Memory B cell (primary cell): ENCODE measurements at places on chromosomes 12 and 14.

- H3K27me3 ChIP-seq: peaks cover 4% of the 10 kb centered on the region
- peaks cover 4% of the 10 kb centered on the region for H3K4me1 ChIP-seq
- no peak overlapping the region for H3K4me3 ChIP-seq
- no peak for DNase-seq
- H3K36me3 ChIP-seq: no peaks in the 10 kb centered on the region
- H3K27ac ChIP-seq: no peak overlapping the region
These were observed 67.0 kb upstream of the ARHGAP5 start for GRCh38 chr14:32009976-32010581.

GRCh38 chr12:95687937-95688336, 102.6 kb downstream of the NTN4 start:
- no peak overlapping the region for H3K27ac ChIP-seq
- H3K36me3 ChIP-seq: no peaks in the 10 kb centered on the region
- H3K27me3 ChIP-seq: peaks cover 10% of the 10 kb centered on the region
- DNase-seq: no peak
- H3K4me1 ChIP-seq: no peaks in the 10 kb centered on the region

DNA sequence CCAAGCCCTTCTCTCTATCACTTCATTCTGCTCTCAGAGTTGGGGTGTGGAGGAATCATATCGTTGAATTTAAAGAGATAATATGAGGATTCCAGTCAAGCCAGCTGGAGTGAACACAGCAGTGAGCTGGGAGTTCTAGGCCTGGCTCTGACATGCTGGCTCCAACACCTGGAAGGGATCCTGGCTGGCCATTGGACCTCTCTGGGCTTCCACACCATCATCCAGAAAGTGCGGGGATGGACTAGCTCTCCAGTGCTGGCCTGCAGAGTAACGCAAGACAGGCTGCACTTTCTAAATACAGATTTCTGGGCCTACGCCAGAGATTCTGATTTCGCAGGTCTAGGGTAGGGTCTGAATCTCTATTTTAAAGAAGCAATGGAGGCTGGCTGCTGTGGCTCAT, 34.8 kb upstream of the HDAC7 start:
- H3K4me3 ChIP-seq: no peak overlapping the region
- H3K27me3 ChIP-seq: peaks cover 3% of the 10 kb centered on the region
- H3K4me1 ChIP-seq: peaks cover 2% of the 10 kb centered on the region
- no peak for DNase-seq
- no peak overlapping the region for H3K27ac ChIP-seq

- no peaks in the 10 kb centered on the region for H3K36me3 ChIP-seq
- H3K27me3 ChIP-seq: peaks cover 6% of the 10 kb centered on the region
- no peak overlapping the region for H3K27ac ChIP-seq
- DNase-seq: no peak
- no peak overlapping the region for H3K4me3 ChIP-seq
These were observed 27.6 kb upstream of the FGF23 start for GRCh38 chr12:4407136-4407535.

DNA sequence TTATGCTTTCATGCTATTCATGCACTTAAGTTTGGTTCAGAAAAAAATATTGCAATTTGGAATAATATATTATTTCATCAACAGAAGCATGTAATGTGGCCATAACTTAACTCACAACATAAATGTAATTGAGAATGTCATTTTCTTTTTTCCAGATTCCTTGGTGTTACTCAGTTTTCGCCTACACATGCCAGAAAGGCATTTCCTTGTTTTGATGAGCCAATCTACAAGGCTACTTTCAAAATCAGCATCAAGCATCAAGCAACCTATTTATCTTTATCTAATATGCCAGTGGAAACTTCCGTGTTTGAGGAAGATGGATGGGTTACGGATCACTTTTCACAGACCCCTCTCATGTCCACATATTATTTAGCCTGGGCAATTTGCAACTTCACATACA, 14.4 kb downstream of the TRHDE start:
- H3K27ac ChIP-seq: no peak overlapping the region
- no peak overlapping the region for H3K4me3 ChIP-seq
- DNase-seq: no peak
- no peaks in the 10 kb centered on the region for H3K27me3 ChIP-seq

DNA sequence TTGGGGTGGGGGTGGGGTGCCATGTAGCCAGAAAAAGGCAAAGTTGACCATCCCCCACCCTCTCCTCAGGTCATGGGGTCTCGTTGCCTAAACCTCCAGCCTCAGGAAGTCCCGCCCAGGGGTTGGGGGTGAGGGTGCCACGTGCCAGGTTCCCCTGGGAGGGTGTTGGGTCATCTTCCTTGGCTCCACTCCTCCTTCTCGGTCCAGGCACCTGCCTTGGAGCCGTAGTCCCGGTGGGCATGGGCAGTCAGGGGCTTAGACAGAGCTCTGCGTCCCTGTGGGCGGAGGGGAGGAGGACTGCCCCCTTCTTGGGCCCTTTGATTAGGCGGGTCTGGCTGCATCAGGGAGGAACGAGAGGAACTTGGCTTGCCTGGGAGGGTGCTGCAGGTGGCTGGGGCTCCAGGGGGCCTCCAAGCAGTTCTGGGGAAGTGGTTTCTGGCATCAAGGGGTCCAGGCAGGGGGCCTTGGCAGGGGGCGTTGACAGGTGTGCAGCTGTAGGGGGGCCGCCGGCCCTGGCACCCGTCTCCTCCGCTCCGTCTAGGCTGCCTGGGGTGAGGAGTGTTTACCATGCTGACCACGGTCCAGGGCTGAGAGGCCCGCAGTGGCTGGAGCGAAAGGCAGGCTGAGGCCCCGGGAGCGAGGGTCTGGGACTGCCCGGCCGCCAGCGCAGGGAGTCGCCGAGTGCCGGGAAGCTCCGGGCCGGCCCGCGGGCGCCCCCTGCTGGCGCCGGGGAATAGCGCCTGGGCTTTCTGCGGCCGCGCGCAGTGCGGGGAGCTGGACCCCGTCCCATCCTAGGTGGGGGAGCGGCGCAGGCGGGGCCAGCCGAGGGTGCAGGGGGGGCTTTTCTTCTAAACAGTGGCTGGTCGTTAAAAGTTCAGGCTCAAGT, 7.9 kb downstream of the SETD1B start:
- peaks cover 25% of the 10 kb centered on the region for H3K36me3 ChIP-seq
- peak overlapping the region; percentile 80 for H3K27ac ChIP-seq
- peak; percentile 79 for DNase-seq

DNA sequence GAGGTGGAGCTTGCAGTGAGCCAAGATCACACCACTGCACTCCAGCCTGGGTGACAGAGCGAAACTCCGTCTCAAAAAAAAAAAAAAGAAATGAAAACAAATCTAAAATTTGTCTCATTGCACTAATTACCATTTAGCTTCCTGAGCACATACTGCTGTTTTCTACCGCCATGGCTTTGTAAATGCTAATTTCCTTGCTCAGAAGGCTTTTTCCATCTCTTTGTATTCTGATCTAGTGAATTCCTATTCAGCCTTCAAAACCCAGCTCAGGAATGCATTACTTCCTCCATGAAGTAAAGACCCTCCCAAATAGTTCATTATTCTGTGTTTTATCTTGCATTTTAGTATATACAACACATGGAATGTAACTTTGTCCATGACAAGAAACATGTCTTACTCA, 33.6 kb downstream of the CEP83 start:
- no peak for DNase-seq
- H3K36me3 ChIP-seq: peaks cover 33% of the 10 kb centered on the region
- H3K4me3 ChIP-seq: no peak overlapping the region
- H3K27me3 ChIP-seq: no peaks in the 10 kb centered on the region

- no peaks in the 10 kb centered on the region for H3K27me3 ChIP-seq
- DNase-seq: no peak
- no peaks in the 10 kb centered on the region for H3K36me3 ChIP-seq
These were observed 278.1 kb upstream of the LMO3 start for GRCh38 chr12:16884056-16884455.

- no peaks in the 10 kb centered on the region for H3K27me3 ChIP-seq
- peaks cover 16% of the 10 kb centered on the region for H3K36me3 ChIP-seq
- H3K27ac ChIP-seq: peak within 1 kb of the TSS; percentile 84
- peak; percentile 74 for DNase-seq
These were observed at the start of gene REC8 for GRCh38 chr14:24171422-24172260. REC8 (plus strand) TSS chr14:24172080; CDS start chr14:24172553, 473 bp downstream.

- peaks cover 2% of the 10 kb centered on the region for H3K27me3 ChIP-seq
- no peaks in the 10 kb centered on the region for H3K36me3 ChIP-seq
- no peak overlapping the region for H3K4me3 ChIP-seq
- DNase-seq: no peak
- no peaks in the 10 kb centered on the region for H3K4me1 ChIP-seq
These were observed 115.4 kb upstream of the OVCH1 start for GRCh38 chr12:29612912-29613311.

DNA sequence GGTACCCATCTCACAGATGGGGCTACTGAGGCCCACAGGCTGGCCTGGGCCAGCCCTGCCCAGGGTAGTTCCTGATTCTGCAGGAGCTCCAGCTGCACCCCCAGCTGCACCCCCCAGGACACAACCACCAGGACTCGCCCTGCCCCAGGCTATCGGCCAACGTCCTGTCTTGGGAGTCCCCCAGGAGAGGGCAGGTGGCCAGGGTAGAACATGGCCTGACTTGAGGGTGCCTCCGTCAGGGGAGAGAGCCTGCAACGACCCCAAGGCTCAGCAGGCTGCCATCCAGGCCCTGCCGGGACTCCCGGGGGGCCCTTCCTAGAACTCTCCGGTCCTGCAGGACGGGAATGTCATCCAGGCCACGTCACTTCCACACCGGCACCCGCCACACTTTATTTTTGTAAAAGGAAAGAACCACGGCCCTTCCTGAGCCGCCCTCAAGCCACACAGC, 15.8 kb downstream of the JAG2 start:
- H3K4me3 ChIP-seq: no peak overlapping the region
- no peak overlapping the region for H3K27ac ChIP-seq
- no peaks in the 10 kb centered on the region for H3K4me1 ChIP-seq
- peaks cover 22% of the 10 kb centered on the region for H3K27me3 ChIP-seq
- DNase-seq: no peak

- no peak for DNase-seq
- H3K27me3 ChIP-seq: peaks cover 1% of the 10 kb centered on the region
- no peaks in the 10 kb centered on the region for H3K36me3 ChIP-seq
- no peak overlapping the region for H3K27ac ChIP-seq
- no peak overlapping the region for H3K4me3 ChIP-seq
These were observed 12.8 kb downstream of the EPYC start for GRCh38 chr12:90991952-90992465.

DNA sequence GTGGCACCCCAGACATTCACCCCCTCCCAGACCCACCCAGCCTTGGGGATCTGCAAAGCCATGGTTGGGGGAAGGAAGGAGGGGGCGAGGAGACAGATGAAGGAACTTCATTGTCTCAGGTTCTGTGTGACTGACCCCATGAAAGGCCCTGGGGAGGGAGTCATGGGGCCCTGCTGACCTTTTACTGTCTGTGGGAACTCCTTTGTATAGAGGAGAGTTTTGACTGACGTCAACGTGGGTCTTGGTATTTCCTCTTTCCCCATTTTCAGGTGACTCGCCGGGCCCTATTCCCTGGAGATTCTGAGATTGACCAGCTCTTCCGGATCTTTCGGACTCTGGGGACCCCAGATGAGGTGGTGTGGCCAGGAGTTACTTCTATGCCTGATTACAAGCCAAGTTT, 3.1 kb upstream of the RAB5B start:
- H3K36me3 ChIP-seq: no peaks in the 10 kb centered on the region
- no peak overlapping the region for H3K4me3 ChIP-seq
- H3K4me1 ChIP-seq: peaks cover 28% of the 10 kb centered on the region
- H3K27me3 ChIP-seq: no peaks in the 10 kb centered on the region

- no peaks in the 10 kb centered on the region for H3K27me3 ChIP-seq
- no peak overlapping the region for H3K4me3 ChIP-seq
- DNase-seq: no peak
- no peak overlapping the region for H3K27ac ChIP-seq
These were observed 51.5 kb downstream of the ZC3H14 start for GRCh38 chr14:88614218-88614907.

- no peak overlapping the region for H3K4me3 ChIP-seq
- peaks cover 2% of the 10 kb centered on the region for H3K27me3 ChIP-seq
- DNase-seq: no peak
- no peak overlapping the region for H3K27ac ChIP-seq
- H3K4me1 ChIP-seq: no peaks in the 10 kb centered on the region
These were observed 266.9 kb downstream of the KTN1 start for GRCh38 chr14:55846826-55847446.

- no peak overlapping the region for H3K4me3 ChIP-seq
- H3K27ac ChIP-seq: no peak overlapping the region
- no peak for DNase-seq
- no peaks in the 10 kb centered on the region for H3K4me1 ChIP-seq
- peaks cover 30% of the 10 kb centered on the region for H3K36me3 ChIP-seq
- no peaks in the 10 kb centered on the region for H3K27me3 ChIP-seq
These were observed 129.0 kb downstream of the RFLNA start for GRCh38 chr12:124423761-124424515.

- no peaks in the 10 kb centered on the region for H3K36me3 ChIP-seq
- H3K4me1 ChIP-seq: no peaks in the 10 kb centered on the region
- H3K27me3 ChIP-seq: peaks cover 7% of the 10 kb centered on the region
- H3K4me3 ChIP-seq: no peak overlapping the region
- no peak for DNase-seq
- H3K27ac ChIP-seq: no peak overlapping the region
These were observed 90.3 kb downstream of the STAB2 start for GRCh38 chr12:103677341-103677740.

DNA sequence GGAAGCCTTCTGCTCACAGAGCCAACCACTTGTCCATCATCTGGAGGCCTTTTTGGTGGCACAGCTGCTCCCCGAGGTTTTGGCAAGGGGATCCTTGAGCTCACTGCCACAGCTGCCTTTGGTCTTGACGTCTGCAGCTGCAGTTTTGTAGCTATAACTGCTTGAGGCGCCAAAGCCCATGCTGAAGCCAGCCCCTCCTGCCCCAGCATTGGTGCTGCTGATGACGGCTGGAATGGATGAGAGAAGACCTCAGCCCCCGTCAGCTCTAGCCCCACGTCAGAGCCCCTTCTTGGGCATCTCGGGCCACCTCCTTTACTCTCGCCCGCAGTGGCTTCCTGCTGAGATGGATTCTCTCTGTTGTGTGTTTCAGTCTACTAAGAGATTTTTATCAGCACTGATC, 12.3 kb upstream of the KRT74 start:
- H3K4me3 ChIP-seq: no peak overlapping the region
- H3K4me1 ChIP-seq: no peaks in the 10 kb centered on the region
- no peak for DNase-seq

DNA sequence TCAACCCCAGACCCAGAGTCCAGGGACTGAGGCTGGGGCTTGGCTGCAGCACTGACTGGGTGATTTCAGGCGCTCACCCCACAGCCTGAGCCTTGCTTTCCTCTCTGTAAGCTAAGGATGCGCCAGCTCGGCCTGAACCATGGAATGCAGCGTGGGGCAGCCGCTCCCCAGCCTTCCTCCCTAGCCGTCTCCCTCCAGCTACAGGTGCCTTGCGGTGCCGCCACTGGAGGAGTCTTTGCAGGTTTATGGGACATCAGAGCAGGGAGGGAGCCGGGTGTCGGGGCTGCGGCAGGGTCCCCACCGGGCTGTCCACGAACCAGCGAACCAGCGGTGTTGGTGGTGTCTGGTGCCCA, 19.4 kb downstream of the PPP2R5C start:
- peak overlapping the region; percentile 75 for H3K27ac ChIP-seq
- peak overlapping the region; percentile 83 for H3K4me3 ChIP-seq
- DNase-seq: no peak
- peaks cover 7% of the 10 kb centered on the region for H3K36me3 ChIP-seq
- peaks cover 29% of the 10 kb centered on the region for H3K4me1 ChIP-seq
